ENCODE measurements at places on chromosomes 11 and 22.

- peak; percentile 65 for DNase-seq
Measured at GRCh38 chr11:35932681-35933319, 11.1 kb upstream of the LDLRAD3 start.

DNA sequence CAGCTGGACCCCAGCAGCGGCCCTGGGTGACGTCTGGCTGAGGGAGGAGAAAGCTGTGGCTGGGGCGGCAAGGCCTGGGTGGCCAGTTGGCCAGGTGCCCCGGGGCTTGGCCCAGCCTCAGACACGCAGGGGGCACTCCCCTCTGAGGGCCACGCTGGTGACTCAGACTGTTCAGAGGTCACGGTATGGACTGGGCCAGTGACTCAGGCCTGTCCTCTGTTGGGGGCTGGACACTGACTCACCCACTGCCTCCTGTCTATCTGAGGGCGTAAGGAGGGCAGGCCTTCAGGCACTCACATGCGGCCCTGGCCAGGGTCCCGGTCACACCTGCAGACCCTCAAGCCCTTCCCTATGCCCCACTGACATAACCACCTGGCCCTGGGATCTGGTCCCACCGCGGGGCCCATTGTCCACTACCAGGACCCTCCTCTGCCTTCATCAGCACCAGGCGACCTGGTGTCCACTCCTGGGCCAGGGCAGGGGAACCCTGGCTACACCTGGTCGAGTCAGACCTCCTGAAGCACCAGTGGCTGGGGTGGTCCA, 3.7 kb upstream of the MUC5AC start:
- DNase-seq, result peak; percentile 96

DNA sequence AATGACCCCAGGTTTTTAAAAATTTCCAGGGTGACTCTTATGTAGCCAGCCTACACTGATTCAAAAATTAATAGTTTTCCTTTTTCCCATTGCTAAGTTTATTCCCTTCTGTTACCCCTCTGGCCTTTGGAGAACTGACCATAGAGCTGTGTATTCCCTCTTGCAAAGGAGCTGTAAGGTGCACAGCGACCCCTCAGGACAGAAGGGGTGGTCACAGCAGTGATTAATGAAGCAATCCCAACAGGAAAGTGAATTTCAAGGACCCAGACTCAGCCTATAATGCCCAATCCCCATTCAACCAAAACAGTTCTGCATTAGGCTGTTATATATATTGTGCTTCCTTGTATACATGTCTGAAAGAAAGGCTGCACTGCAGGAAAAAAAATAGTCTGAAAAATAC, 147.1 kb downstream of the WT1 start:
- DNase-seq, result no peak

DNA sequence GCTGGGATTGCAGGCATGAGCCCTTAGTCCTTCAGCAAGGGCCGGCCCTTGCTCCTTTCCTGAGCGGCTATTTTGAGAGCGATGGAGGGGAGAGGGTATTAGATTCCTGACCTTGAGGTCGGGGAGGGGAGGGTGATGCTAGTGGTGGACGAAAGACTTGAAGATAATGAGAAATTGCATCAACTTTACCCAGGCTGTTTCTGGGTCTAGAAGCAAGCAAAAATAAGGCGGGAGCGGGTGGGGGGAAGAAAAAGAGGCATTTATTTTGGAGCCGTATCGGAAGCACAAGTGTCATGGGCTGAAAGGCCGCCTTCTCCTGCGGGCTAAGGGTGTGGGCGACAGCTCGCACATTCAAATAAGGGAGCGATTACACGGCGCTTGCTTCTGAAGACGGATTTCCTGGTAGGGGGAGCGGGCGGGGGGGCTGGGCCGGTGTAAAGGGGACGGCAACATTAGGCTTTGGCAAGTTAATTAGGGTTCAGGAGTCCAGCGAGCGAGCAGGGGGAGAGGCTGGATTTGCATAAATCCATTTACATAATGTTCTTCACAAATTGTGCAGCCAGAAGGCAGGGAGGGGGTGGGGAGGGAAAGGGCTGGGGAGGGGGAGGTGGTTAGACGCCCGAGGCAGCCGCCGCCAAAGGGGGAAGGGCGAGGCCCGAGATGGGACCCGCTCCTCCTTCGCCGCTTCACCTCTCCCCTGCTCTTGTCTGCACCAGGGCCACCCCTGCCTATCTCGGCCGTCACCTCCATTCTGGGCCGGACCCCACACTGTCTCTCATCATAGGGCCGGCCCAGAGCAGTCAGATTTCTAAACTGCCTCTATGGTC, 245.9 kb downstream of the MIAT start:
- no peak for DNase-seq

GRCh38 chr11:96905663-96906062, 515.9 kb downstream of the JRKL start:
- no peak for DNase-seq

DNA sequence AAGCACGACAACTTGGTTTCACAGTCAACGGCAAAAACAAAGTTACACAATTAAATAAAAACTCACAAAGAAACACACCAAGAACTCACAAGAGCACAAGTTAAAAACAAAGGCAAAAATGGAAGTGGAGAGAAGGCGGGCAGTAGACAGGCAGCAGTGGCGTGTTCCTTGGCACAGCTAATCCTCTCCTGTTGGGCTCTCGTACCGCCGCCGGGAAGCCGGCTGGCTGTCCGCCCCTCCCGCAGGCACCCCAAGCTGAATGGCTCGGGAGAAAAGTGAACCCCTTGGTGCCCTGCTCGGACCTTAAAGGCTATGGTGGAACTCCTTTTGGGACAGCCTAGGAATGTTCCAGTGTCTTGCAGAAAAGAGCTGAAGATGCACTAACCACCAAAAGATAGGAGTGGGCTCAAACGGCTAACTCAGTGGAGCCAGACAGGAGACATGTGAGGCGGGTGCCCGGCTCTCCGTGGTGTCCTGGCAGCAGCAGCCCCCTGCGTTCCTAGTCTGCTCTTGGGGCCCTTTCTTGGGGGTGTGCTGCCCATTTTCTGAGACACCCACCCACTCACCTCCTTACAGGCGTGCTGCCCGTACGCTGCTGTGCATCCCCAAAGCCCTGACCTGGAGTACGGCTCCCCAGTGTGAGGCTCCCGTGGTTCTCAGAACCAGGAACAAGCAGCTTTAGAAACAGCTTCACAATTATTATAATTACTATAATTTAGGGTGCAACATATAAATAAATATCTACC, 86.1 kb upstream of the BID start:
- no peak for DNase-seq
